ENCODE measurements at places on chromosomes 6 and 20.

DNA sequence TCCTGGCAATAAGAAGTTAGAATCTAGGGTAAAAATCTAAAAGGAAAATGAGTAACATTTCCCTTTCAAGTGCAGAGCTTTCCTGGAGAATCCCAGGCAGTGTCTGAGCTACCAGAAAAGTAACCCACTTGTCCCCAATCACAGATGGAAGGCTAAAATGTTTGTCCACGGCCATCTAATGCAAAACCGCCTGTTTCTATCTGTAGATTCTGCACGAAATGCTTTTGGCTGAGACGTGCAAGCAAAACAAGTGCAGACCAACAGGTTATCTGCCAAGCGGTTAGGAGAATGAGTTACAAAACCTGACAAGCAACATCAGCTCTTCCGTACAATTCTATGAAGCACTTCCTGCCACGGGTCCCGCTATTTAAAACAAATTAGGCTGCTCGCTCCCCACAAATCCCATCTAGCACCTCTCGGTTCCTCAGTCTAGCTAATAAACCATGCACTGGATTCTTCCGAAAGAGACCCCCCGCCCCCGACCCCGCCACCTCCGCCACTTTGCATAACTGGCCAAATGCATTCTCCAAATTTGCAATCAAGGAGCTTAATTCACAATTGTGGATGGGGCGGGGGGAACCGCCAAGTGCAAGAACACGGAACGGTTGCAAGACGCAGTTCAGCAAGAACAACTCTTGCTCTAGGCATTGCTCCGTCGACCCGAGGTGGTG, 1.4 kb downstream of the ELOVL5 start:
- DNase-seq: peak; percentile 30

- no peak for DNase-seq
Observed at GRCh38 chr20:17568972-17569521, 828 bp upstream of the DSTN start.

DNA sequence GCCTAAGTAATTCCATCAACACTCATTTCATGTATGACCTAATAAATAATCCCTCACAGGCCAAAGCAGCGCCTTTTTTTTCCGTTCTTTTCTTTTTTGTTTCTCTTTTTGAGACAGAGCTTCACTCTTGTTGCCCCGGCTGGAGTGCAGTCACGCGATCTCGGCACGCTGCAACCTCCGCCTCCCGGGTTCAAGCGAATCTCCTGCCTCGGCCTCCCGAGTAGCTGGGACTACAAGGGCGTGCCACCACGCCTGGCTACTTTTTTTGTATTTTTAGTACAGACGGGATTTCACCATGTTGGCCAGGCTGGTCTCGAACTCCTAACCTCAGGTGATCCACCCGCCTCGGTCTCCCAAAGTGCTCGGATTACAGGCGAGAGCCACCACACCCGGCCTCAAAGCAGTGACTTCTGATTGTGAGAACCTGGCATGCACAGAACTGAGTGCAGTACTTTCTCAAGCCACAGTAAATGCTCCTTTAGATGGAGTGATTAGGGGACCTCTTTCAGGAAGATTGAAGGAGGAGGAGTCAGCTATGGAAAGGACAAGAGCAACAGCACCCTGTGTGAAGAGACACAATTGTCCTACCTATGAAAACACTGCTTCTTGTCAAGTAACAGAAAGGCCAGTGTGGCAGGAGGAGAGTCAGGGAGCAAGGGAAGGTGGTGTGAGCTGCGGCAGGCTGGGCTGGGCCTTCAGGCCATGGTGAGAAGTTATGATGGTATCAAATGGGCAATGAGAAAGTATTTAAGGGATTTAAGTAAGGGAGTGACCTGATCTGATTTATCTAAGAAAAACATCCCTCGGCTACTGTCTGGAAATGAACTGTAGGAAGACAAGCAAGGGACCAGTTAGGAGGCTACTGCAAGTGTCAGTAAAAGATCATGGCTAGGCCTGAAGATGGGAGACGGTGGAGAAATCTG, 1.7 kb upstream of the SCAF8 start:
- DNase-seq: no peak

GRCh38 chr6:153101461-153101860, 29.6 kb downstream of the RGS17 start:
- DNase-seq: no peak

GRCh38 chr20:54103067-54103761, 32.8 kb upstream of the BCAS1 start:
- DNase-seq: peak; percentile 59

DNA sequence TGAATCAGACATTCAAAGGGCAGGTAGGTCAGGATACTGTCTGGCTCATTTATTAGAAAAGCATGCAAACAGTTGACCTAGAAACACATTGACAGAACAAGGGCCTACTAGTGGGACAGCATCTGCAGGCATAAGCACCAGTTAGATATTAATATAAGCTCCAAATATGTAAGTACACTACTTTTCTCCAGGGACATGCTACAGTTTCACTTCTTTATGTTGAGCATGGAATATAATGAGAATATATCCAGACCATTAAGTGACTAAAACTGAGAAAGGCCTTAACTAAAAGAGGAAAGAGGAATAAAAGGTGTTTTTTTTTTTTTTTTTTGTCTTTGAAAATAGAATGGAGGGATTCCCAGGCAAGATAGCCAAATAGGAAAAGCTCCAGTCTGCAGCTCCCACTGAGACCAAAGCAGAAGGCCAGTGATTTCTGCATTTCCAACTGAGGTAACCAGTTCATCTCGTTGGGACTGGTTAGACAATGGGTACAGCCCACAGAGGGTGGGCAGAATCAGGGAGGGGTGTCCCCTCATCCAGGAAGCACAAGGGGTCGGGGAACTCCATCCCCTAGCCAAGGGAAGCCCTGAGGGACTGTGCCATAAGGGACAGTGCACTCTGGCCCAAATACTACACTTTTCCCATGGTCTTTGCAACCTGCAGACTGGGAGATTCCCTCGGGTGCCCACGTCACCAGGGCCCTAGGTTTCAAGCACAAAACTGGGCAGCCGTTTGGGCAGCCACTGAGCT, 251.6 kb downstream of the PHF3 start:
- DNase-seq: no peak

Measured in effector CD4-positive, alpha-beta T cell (primary cell).